Muscle of arm (tissue), 14 donors: ENCODE measurements at places on chromosomes 2 and 18. TPM values are rescaled to one million over a fixed set of nuclear protein-coding genes. Genes with fewer than 3 reads are reported as not detected.

- no peak for DNase-seq
Observed at GRCh38 chr2:6908291-6908690, 8.9 kb upstream of the RNF144A start.

DNA sequence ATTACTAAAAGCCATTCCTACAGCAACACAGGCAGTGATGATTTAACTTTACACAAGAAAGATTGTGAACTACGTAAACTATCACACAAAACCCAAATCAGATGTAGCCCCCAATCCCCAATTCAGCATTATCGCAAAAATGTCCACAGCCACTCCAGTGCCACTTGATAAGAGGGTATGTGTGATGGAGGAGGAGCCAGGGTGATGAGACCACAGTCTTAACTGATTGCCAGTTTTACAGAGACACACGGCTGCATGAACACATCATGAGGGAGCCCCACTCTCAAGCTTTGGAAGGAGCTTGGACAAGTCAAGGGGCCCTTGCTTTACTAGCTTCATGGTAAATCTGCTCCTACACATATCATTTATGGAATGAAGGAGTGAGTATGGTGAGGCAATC lies 116.0 kb downstream of the FAM161A start:
- no peak for DNase-seq

GRCh38 chr18:6200204-6200774 lies 214.4 kb downstream of the L3MBTL4 start:
- no peak for DNase-seq

DNA sequence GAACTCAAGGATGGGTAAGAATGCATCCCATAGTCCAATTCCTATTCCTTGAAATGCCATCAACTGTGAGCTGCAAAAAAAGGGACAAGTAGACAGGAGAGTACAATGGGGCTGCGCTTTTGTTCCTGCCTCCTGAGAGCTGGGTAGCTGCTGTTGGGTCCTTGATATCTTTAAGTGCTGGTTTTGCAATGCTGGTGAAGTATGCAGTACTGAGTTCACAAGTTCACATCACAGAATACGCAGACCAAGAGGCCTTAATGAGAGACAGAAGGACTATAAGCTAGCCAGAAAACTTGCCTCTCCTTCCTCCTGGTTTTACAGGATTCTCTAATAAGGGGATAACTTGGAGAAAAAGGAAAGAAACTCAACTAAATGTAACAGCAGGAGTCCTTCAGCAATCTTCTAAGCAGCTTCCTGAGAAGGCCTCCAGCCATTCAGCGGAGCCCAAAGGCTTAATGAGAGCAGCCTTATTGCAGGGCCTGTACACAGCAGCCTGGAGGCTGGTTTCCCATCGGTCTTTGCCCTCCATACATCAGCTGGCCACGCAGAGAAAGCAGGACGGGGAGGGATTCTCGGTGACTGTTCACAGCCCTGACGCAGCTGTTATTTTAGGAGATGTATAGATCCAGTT lies 293.1 kb downstream of the CDCA7 start:
- DNase-seq, result no peak

DNA sequence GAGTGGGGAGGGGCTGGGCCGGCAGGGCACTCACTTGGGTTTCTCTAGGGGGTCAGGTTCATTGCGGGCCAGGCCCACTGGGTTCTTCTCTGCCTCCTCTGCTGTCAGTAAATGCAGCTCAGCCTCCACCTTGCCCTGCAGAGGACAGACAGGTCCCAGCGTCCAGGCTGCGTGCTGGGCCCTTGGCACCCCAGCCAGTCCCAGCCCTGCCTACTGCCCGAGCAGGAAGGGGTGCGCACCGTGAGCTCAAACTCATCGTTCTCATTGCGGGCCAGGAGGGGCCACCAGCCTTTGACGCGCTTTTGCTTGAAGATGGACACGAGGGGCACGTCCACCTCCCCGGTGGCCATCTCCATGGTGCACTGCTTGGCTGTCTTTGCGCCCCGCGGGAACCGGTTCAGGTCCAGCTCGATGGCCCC lies 17.3 kb downstream of the OTOF start:
- DNase-seq, result no peak

GRCh38 chr2:177353187-177353478 lies 39.4 kb upstream of the AGPS start:
- DNase-seq, result peak; percentile 71

DNA sequence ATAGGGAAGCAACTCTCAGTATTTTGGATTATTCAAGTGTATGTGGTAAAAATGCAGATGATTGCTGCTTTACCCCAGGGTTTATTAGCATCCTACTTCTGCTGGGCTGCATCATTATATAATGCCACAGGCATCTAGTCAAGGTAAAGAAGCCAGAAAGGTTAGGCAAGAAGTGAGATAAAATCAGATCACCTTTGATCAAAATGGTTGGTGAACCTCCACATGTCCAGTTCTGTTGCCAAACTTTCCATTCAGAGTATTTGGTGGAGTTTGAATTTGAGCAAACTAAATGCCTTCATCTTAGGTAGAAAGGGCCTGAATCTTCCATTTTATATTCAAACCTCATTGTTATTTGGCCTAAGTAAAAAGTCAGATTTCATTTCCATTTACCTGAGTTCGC lies 29.7 kb upstream of the NOSTRIN start:
- DNase-seq, result no peak

- no peak for DNase-seq
Observed at GRCh38 chr18:48777744-48778116, 173.0 kb downstream of the SMAD7 start.

- DNase-seq, result no peak
Observed at GRCh38 chr2:38109732-38110181, 33.8 kb upstream of the CYP1B1 start.

GRCh38 chr2:17148407-17149145 lies 369.7 kb downstream of the RAD51AP2 start:
- DNase-seq, result no peak

Gene AGBL5
- 21.9 TPM for polyA plus RNA-seq

Gene RAB17
- polyA plus RNA-seq, result 2.1 TPM

Gene SPEG
- polyA plus RNA-seq, result 171 TPM

Gene PLGLB2
- polyA plus RNA-seq, result 2.4 TPM

Gene POTEC
- polyA plus RNA-seq, result not detected
